ENCODE measurements at places on chromosomes 4 and X.

GRCh38 chr4:26330186-26330787 is 9.5 kb downstream of the RBPJ start:
- DNase-seq: no peak

- no peak for DNase-seq
Measured at GRCh38 chrX:123779908-123780396, 47.1 kb upstream of the THOC2 start.

GRCh38 chr4:17313194-17313593 is 198.7 kb downstream of the QDPR start:
- no peak for DNase-seq

DNA sequence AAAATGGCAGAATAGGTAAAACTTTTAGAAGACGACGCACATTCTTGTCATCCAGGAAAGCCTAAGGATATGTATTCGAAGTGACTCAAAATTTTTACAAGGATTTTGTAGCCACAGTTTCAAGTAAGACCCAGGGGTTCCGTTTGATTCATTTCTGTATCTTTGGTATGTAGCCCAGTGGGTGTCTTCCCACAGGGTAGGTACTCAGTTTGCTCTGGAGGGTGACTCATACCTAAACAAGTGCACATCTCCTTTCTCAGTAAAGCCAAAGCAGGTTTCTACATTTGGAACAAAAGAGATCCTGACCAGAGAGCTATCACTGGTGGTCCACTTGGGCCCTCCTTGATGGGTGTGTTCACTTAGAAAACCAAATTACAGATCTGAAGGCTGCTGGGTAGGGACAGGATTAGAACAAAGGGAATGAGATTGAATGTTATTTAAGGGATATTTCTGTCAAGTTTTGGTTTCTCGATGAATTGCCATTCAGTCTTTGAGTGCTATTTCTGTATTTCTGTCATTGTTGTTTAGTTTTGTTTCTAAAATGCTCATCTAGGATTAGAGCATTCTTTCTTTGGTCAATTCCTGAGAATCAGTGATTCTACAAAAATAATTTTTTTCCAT is 56.1 kb downstream of the PLS3 start:
- no peak for DNase-seq

- DNase-seq: no peak
Measured at GRCh38 chr4:105909787-105910281, 14.6 kb downstream of the NPNT start.

DNA sequence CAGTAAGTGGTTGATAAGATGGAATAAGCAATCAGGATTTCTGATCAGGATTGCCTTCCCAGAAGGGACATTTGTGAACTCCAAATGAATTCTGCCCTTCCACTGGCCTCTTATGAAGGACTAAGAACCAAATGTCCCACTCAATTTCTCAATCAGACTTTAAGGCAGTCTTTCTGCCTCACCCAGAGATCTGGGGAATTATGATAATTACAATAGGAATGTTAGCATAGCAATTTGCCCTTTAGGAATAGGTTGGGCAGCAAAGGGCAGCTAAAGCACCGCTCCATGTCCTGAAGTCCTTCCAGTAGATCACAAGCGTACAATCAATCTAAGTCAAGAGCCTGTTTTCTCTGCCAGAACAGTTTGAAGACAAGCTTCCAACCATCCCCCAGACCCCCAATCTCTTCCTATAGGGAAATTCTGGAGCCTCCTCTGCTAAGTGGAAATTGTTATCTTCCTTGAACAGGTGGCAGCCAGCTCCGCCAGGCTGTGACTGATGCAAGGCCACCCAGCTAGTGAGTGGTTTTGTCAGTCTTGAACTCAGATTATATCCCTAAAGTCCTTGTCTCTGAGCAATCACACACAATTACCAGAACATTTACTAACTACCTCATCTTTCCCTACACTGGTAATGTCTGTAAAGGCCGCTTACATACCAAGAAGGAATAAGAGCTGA is 18.6 kb downstream of the NKX3-2 start:
- DNase-seq: no peak

- no peak for DNase-seq
Measured at GRCh38 chr4:39367166-39367565, 1.0 kb upstream of the RFC1 start.

- no peak for DNase-seq
Measured at GRCh38 chr4:144179152-144179739, 38.7 kb upstream of the GYPA start.

DNA sequence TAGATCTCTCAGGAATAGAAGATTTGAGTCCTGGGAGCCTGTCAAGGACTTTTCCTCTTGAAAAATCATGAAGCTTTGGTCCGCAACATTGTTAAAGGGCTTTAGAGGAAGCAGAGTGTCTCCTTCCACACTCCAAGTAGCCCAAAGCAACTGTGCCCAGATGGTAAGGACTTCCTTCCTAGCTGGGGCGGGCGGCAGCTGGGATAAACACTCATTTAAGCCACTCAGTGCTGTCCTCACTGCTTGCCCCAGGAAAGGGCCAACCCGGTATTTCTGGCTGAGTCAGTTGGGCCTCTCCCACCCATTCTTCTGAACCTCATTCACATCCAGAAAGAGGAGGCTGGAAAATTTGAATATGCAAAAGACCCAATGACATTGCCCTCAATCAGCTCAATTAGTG is 144.3 kb downstream of the CHIC2 start:
- no peak for DNase-seq

DNA sequence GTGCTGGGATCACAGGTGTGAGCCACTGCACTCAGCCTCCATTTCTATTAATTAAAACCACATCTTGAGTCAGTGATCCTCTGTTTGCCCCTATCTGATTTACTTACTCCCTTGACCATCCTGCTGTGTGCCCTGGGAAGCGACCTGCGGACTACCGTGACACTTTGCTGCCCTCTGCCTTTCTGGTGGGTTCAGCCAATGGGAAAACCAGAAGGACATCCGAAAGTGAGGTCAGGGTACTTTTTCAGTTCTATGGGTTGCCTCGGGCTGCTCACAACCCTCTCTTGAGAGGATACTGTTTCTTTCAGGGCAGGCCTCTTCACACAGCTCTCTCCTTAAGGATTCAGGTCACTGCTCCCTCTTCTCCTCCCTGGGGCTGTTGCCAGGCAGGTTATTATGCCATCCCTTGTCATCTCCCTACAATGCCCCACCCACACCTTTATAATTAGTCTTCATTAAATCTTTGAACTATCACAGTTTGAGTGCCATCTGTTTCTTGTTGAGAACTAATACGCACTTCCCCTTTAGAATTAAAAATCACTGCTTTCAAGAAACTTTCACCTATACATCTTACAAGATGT is 21.4 kb downstream of the PLAC8 start:
- DNase-seq: no peak

GRCh38 chr4:17650406-17650805 is 36.0 kb downstream of the MED28 start:
- DNase-seq: no peak

DNA sequence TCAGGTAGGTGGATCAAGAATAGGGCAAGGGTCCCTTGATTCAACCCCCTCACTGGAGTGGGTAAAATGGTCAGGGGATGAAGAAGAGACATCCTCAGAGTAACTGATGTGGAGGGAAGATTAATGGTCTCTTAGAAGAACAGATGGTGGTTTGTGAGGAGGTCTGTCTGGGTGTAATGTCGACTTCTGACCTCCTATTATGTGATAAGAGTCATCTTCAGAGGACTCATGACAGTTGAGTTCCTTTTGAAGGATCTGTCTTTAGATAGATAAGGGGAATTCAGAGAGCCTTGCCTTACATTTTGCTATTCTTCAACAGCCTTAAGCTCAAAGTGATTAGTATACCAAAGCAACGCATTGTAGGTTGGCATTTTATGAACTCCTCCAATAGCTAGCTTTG is 27.1 kb upstream of the MAGEA8 start:
- no peak for DNase-seq

DNA sequence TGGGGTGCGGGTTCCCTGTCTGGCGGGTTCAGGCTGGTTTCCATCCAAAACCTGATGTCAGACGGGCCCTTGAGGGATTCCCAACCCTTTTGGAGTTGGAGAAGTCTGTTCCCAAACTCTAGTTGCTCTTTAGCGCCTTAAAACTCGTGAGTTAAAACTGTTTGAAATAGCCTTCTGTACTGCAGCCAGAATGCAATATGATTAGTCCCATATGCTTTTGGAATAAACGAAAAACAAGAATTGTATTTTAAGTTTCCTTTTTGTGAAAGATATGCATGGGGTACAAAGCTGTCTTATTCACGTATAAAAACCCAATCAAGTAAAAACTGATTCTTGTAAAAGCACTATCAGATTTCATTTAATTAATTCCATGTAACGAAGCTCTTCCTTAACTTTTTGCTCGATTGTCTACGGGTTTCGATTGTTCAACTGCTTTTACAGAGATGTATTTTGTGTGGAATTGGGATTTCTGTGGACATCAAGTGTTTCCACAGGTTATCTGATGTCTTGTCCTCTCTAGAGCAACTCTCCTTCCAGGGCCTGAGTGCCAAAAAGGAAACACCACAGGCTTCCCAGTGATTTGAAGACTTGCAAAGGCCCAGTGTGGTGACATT is 49.5 kb downstream of the CLDN34 start:
- no peak for DNase-seq

DNA sequence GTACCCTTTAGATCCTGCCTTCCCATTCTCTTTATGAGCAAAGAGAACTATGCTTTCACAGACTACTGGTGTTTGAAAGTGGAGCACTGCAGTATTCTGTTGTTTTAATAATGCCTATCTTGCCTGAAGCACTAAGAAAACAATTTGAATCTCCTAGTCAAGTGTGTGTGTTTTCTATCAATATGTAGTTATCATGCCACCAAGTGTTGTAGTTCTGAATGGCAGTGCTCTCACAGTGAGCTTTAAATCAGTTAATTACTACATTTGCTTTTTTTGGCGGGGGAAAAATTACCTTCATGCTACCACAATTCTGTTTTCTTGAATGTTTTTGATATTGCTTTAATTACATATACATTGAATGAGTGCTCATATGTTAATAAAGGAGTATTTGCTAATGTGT is 143.6 kb upstream of the FAM47A start:
- no peak for DNase-seq

- DNase-seq: no peak
Measured at GRCh38 chr4:621296-622070, 3.9 kb upstream of the PDE6B start.

DNA sequence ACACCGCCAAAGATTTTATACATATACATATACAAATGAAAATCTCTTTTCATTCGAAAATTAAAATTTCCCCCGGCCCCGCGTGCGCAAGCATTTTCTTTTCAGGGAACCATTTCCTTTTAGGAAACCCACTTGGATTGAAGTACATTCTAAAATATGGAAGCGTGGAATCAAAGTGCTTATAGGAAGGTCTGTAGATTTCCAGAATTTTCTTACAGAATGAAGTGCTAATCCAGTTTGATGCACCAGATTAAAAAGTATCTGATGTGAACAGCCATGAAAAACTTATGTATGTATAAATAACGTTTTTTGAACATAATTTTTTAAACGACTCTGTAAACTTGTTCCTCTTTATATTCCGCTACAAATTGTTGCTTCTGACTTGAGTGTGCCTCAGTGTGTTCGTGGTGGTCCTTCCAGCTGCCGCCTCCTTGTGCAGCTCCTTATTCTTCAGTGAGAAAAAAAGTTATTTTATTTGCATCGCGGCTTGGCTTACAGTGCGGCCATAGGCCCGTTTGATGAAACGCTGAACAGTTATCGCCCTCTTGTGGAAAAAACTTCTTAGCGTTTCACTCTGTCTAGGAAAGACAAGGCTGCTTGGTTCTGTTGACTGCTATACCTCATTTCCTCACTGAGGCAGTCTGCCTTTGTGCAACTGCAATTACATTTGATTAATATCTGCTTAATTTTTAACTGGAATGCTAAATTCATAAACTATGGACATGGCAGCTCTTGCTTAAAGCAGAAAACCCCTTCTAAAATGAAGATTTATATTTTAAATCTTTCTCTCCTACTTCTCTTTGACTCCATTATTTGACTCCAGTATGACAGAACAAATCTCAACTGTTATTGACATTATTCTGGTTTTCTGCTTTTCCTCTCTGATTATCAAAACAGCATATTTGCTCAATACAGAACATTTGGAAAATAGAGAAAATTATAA is 4.7 kb upstream of the NKX6-1 start:
- DNase-seq: peak; percentile 44

DNA sequence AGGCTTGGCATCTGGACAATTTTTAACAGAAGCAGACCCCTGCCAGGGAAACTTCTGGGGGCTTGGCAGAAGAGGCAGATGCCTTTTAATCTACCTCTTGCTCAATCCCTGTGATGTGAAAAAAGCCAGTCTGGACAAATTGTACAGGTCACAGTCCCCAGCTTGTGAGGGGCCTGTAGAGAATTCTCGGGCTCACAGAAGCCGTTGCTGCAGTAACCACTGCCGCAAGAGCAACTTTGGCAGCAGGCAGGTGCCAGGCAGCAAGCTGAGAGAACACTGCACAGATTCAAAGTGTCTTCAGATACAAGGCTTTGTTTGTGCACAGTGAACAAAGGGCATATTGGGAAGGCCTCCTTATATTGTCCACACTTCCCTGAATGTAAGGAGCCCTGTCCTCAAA is 11.7 kb downstream of the GPKOW start:
- no peak for DNase-seq

DNA sequence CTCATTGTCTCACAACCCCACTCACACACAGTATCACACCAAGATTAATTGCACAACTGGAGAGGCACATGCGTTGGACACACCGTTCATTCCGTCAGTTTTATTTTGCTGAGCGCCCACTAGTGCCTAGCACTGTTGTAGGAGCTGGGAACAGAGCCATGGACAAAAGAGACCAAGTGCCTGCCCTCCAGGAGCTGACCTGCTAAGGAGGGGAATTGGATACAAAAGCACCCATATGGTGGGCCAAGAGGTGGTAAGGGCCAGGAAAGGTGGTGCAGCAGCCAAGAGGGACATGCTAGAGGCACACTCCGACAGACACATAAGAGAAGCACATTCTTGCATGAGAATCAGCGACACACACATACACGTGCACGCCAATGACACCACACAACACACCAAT is 705 bp upstream of the CRMP1 start:
- no peak for DNase-seq

- no peak for DNase-seq
Measured at GRCh38 chrX:9767375-9767774, 1.7 kb upstream of the GPR143 start.

- no peak for DNase-seq
Measured at GRCh38 chrX:14125462-14125861, 95.8 kb upstream of the GEMIN8 start.

DNA sequence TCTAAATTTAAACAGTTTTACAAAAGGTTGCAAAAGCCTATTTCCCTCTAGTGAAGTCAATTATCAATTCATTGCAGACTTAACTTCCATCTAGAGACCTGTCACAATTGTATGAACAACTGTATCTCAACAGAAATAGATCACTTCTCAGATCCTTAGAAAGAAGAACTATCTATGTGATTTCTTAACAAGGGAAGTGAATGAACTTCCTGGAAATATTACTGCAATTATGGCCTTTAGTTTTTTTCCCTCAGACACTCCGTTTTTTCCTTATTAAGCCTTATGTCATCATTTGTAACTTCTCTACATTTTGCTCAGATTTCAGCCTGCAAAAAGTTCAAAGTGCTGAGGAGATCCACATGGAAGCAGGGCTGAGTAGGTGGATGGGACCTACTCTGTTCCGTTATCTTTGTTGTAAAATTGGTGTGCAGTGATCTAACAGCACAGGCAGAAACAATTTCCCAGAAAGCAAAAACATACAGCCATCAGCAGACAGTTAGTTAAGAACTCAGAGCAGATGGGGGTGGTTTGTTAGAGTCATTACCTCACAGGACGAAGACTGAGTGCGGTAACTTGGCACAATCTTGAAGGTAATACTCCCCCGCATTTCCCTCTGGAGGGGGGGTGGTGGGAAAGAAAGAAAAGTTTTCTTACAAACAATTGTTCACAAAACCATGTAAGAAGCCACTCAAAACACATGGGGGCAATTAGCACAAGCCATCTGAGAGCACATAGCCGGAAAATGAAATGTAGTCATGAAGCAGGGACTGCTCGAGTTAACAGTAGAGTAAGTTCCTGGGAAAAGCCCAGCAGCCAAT is 112.3 kb downstream of the NYX start:
- no peak for DNase-seq

Data from WERI-Rb-1 (cell line).